Activated T-cell treated with anti-CD3 and anti-CD28 coated beads, Interleukin-2, amount 50 U/mL, for 1 hour (primary cell): ENCODE measurements at places on chromosomes 12 and 14.

GRCh38 chr14:75437201-75438143 is 9.7 kb downstream of the JDP2 start:
- no peak for DNase-seq

DNA sequence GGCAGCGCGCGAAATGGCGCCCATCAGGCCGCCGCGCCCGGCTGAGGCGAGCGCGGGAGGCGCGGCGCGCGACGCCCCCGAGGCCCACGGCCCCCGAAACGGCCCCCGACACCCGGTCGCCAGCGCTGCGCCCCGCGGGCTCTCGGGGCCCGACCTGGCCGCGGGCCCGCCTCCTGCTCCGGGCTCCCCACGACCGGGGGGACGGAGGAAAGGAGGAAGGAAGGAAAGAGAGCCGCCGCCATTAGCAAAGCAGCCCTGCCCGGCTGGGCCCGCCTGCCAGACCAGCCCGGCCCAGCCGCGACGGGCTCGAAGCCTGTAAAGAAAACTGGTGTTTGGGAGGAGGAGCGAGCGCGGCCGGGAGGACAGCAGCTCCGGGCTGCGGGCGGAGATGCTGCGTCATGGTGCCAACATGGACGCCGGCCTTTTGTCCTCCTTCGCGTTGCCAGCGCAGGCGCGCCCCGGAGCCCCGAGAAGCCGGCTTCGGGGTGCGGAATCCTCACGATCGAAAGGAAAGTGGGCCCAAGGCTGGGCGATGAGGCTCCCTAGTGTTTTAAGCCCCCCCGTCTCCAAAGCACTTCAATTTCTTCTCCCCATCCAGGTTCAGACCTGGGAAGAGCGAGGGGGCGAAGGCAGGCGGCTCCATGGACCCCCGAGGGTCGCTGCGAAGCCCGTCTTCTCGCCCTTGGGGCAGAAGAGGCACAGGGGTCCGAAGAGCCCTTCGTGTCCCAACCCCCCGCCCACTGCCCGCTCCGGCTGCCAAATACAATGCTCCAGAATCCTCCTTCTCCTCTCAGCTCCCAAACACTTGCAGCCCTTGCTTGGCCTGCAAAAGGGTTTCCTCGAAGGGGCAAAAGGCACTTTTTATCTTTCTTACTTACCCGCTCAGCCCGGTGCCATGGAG is 2.9 kb upstream of the SETD1B start:
- DNase-seq = peak; percentile 80

GRCh38 chr14:65131301-65131701 is 29.0 kb upstream of the MAX start:
- DNase-seq = no peak

- no peak for DNase-seq
Measured at GRCh38 chr14:50475460-50475859, 56.9 kb downstream of the MAP4K5 start.

DNA sequence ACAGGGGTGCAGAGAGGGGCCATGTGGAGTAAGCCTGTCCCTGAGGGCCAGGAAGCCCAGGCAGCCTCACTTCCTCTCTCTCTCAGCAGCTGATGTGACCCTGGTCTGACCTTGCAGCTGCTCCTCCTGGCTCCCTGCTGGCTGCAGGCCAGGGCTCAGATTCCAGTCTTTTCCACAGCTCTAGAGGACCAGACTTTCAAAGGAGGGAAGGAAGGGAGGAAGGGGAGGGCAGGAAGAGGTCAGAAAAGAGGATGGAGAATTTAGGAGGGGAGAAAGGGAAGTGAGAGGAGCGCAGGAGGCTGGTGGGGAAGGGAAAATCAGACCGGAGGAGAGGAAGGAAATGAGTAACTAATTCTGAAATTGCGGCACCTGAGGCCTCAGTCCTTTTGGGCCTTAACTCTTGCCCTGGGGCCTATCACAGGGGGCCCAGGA is 40.9 kb upstream of the VASH1 start:
- no peak for DNase-seq

DNA sequence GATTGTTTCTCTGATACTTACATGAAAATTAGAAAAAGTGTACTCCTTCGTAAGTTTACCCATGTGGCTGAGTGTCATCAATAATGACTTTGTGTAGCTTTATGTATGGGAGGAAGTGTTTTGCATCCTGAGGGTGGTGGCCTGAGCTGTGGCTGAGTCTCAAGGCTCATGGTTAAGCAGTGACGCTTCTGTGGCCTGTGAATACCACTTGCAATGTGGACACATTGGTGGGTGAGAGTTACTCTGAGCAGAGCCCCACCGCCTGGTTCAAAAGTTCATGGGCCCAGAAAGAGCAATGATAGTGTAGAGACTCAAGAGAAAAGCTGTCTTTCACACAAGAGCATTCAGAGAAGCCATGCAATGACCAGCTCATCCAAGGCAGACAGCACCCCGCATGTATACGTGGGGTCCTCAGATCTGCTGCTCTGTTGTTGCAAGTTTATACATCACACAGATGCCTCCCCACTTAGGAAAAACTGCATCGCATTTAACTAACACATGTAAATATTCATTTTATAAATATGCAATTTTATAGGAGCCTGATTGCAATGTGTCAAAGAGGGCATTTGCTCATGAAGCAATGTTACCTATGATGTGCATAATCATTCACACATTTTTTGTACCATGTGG is 55.1 kb upstream of the FRMD6 start:
- no peak for DNase-seq

DNA sequence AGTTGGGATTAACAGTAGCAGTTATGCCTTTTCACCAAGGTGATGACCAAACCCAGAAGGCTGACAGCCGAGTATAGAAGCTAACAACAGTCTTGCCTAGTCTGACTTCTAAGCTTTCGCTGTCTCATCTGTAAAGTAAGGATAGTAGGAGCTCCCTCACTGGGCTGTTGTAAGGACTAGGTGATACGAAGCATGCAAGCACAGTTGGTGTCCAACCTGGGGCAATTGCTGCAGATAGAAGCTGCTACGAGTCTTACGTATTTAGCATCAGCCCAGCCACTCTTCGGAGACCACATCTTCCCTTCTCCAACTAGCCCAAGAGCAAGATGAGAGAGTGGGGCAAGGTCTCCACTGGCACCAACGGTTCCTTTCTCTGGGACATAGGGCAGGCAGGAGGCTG is 6.0 kb downstream of the HAL start:
- no peak for DNase-seq

DNA sequence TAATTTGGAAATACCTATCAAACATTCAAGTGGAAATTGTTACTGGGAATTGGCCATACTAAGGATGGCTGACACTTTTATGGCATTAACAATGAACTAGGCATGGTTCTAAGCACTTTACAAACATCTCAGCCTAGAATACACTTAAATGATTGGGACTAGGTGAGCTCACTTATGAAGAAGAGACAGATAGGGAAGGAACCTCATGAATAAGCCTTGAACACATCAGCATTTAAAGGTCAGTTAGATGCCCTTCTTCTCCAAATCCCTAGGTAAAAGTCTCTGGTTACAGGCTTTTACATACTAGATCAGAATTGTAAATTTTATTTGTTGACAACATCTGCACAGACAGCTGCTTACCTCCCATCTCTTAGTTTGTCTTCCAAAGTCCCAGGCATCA is 488.6 kb downstream of the RMST start:
- no peak for DNase-seq

DNA sequence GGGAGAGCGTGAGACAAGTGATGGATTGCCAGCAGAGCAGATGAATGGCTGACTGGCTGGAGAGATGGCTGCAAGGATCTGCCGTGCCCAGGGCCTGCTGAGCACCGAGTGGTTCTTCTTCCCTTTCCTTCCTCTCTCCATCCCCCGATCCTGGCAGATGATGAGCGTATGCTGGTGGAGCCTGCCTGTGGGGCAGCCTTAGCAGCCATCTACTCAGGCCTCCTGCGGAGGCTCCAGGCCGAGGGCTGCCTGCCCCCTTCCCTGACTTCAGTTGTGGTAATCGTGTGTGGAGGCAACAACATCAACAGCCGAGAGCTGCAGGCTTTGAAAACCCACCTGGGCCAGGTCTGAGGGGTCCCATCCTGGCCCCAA is 15.5 kb downstream of the SDSL start:
- no peak for DNase-seq

DNA sequence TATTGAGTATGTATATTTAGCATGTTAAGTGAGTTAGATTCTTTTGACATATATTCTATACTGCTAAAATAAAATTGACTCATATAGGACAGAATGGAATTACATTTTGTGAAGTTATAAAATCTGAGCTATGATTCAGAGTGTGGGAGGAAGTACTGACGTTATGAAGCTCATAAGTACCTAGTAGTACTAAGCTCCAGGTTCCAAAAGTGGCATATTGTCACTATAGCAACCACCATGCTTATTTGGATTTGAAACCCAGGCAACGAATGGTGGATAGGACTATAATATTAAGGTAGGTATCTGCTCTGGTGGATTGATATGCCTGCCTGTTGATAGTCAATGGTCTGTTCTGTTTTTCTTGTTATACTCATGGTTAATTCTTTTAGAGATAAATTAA is 2.2 kb upstream of the FBXO33 start:
- no peak for DNase-seq

DNA sequence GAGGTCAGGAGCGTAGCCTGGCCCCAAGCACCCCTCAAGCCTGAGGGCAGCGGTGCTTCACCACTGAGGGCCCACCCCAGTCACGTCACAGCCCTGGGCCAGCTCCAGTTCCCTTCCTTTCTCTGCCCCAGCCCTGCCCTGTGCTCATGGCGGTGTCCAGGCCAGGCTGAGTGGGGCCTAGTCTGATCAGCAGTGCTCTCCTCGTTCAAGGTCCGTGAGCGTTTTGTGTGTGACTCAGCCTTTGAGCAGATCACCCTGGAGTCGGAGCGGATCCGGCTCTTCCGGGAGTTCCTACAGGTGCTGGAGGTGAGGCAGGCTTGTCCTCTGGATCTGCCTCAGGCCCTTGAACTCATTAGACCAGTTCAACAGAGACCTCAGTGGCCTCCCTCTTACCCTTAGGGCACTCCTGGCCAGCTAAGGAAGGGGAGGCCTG is 19.0 kb downstream of the PRPF40B start:
- DNase-seq = no peak
